NCI-H2029 treated with DMSO at 0.1 percent for 48 hours (cell line): ENCODE measurements at places on chromosomes 4 and X.

DNA sequence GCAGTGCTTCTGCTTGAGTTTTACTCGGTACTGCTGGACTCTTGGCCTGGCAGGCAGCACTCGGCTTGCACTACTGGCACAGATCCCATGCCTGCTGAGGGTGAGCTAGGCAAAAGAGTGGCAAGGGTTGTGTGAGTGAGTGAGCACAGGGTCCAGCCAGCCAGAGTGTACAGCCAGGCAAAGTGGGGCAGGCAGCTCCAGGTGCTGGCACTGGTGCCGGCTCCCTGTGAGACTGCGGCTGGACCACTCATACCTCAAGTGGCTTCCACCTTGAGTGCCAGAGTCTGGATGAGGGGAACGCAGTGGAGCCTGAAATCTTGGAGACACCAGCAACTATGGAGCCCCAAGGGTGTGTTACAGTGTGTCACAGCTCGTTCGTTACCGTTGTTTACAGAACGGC, 1451.9 kb upstream of the AGA start:
- DNase-seq = no peak

- DNase-seq = no peak
These were observed 46.3 kb downstream of the TBCK start for GRCh38 chr4:106269711-106270110.

DNA sequence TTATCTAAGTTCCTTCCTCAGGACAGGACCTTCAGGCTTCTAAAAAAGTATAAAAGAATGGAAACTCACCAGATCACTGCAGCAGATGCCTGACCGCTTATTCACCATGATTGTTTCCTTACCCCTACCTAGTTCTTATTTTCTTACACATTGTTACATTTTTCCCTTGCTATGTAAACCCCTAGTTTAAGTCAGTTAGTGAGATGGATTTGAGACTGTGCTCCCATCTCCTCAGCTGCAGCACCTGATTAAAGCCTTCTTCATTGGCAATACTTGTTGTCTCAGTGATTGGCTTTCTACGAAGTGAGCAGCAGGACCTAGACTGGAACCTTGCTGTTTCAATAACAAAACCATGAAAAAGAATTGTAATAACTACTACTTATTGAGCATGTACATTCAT, 4.7 kb downstream of the SPARCL1 start:
- no peak for DNase-seq

- DNase-seq = no peak
These were observed 70.8 kb upstream of the HHIP start for GRCh38 chr4:144575181-144575580.

GRCh38 chr4:170336238-170336775, 246.6 kb upstream of the AADAT start:
- DNase-seq = no peak

DNA sequence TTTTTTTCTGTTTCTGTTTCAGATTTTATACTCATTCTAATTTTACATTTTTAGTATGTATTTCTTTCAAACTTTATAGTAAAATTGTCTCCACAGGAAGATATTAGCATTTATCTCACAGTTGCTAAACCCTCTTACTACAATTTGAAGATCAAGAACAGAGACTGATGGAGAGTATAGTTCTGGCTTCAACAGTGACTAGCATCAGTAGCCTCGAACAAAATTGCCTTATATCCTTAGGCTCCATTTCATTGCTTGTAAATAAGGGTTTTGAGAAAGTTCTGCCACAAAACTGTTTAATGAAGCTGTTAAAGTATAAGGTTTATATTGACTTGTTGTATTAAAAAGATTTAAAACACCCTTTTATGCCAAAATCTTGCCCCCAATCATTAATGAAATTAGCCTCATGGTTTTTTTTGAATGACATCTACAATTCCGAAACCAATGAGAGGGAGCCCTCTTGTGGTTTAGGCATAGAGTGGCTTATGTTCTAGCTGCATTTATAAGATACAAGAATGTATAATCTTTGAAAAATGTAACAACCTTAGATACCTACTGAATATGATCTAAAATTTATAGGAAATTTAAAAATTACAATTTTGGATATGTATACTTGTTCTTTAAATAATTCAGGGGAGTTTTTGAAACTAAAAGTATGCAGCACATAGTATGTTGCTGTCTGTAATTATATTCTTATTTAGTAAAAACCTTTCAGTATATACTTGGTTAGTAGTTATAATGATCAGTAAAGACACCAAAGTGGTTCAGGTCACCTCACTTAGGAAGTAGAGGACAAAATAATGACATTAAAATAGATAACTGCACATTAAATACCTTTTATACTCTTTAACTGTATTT, 109.8 kb upstream of the HPGD start:
- peak; percentile 52 for DNase-seq

DNA sequence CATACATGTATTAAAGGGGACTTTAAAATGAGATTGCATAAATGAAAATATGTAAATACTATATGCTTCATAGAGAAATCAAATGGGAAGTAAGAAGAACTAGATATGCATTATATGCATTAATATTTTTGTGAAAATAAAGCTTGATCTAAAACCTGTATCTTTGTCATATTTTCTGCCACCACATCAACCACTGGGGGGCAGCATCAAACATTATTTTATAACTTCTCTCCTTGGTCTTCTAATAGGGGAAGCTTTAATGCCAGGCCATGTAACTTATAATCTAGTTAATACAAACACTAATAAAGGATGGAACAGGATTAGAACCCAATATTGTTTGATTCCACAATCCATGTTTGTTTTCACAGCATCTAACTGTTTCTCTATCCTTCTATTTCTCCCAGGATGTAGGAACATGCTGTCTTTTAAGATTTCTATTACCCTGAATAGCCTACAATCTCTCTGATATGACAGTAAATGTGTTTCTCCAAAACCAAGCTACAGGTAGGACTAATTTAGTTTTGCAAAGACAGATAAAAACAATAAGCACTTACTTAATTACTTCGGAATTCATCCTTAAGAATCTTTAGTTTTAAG, 10.0 kb downstream of the QRFPR start:
- no peak for DNase-seq

GRCh38 chr4:37641886-37642849, 44.0 kb downstream of the RELL1 start:
- DNase-seq = no peak

GRCh38 chr4:109977854-109978501, 65.3 kb downstream of the EGF start:
- peak; percentile 22 for DNase-seq

DNA sequence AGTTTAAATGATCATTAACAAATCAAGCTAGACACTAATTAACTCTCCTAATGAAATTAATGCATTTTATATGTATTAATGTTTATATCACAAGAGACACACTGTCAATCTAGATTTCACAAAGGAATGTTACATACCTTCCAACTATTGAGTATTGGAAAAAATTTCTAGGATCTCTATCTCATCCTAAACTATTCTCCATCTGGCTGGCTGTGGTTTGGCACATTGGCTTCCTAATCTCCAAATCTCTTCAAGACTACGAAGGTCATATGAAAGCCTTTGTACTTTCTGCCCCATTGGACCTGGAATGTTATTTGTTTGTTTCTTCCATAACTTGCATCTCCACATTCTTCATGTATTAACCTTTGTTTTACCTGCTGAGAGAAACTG, 1160.0 kb downstream of the ADGRL3 start:
- DNase-seq = no peak

DNA sequence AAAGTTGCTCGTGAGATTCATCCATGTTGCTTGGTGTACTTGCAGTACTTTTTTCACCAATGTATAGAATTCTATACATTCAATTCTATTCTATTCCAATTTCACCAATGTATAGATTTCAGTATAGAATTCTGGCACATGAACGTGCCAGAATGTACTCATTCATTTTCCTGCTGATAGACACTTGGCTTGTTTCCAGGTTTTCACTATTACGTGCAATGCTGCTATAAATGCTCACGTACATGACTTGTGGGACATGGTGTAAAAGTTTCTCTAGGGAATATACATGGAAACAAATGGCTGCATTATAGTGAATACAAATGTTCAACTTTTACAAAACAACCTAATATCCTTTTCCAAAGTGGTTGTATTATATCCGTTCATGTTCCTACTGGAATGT, 6.8 kb upstream of the CXorf66 start:
- no peak for DNase-seq

GRCh38 chr4:14155803-14156202, 528.3 kb upstream of the BOD1L1 start:
- DNase-seq = no peak

DNA sequence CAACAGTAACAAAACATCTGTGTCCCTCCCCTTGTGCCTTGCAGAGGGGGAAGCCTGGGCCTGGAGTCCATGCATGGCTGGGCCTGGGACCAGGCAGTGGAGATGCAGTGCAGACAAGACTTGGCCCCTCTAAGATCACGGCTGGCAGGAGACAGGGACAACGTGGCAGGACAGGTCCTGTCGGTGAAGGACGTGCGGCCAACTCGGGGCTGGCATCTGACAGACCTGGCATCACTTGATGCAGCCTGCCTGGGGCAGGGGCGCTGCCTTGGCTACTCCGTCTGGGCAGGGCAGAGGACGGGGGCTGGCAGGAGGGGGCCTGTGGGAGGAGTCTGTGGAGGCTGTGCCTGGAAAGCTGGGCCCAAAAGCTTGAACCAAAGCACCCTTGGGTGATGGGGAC, 112.1 kb downstream of the CPZ start:
- no peak for DNase-seq

DNA sequence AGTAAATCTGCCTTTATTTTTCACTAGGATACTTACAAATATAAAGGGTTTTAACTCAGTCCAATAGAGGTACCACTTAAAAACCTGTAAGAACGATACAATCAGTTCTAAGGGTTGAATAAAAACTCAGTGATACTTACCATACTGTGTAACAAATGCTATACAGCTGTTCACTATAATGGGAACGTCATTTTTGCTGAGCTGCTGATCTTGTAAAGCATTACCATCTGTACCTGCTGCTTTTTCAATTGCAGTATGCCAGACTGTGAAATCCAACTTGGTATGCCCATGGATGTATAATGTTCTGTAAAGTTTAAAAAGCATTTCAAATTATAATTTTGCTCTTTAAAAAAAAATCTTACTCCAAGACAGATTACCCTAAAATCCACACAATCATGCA, 111.2 kb downstream of the ARAP2 start:
- no peak for DNase-seq

DNA sequence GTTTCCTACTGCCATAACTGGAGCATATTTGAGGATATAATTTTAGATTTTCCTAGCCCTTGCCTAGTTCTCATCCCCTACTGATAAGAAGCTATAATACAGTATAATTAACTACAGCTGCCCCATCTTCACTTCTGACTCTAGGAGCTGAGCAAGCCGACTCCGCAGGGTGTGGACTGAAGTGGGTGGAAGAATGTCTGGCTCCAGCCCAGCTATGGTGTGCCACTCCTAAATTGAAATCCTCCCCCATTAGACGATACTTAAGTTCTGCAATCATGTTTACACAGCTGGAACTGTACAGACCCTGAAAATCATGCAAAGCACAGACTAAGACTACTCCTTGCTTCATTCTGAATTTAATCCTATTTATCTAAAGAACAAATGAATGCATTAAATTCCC, 93.1 kb downstream of the PCDH19 start:
- DNase-seq = peak; percentile 11

GRCh38 chr4:82097504-82097903, 276.3 kb downstream of the HNRNPD start:
- DNase-seq = no peak

DNA sequence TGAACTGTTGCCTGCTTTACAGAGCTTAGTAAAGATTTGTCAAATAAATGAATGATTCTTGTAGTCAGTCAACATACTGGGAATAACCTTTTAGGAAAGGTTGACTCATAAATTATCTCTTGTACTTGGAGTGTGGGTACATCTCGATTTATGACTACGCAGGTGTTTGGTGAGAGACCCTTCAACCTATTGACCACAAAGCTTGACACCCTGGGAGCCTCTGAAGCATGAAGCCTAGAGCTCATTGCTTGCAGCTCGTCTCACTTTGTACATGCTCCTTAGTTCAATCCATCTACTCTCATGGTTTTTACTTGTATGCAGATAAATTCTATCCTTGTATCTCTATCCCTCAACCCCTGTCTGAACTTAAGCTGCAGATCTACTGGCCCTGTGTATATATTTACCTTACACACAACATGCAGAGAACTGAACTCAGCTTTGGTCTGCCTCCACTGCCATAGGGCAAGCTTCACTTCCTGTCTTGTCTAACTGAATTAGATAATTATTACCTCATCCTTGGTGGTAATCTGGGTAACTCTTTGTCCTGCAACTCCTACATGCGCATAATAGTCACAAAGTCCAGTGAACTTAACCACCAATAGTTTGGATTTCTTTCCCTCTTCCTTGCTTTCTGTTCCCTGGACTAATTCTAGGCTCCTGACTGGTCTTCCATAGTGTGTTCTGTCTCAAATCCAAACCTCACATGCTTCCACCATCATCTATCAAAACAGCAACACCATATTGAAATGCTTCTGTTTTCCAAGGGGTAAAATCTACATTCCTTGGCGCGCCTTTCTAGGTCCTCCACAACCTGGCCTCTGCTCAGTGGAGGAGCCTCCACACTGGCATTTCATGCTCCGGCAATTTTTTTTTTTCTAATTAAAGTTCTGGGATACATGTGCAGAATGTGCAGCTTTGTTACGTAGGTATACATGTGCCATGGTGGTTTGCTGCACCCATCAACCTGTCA, 32.2 kb upstream of the FAT1 start:
- DNase-seq = no peak

DNA sequence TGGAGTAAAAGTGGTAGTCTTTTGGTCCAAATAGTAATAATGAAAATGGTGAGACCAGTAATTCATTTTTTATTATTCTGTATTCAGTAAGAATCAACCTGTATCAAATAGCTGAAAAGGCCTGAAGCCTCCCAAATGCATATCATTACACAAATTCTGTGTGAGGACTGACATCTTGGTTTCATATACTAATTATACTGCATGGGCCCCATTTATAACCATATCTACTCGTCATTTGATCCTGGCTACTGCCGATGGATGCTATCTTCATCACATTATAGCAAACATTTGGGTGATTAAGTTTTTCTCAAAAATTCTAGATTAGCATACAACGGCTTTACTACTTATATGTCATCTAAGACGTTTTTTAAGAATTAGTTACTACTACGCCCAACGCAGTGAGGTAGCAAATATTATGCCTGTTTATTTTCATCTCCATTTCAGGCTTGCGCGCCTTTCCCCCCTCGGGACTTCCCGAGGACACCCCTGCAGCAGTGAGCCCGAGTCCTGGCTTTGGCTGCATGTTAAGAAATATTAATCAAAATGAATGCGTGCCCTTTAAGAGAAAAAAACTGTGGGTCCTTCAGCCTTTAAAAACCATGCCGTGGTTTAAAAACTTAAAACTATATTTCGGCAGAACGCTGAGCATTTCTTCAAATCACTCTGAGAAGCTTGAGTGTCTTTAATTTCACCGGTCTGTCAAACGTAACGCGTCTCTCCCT, 814 bp upstream of the MMAA start:
- DNase-seq = no peak

- DNase-seq = no peak
These were observed 208.7 kb upstream of the FTHL17 start for GRCh38 chrX:31280580-31280979.
